ENCODE measurements at places on chromosomes 6 and 20.

DNA sequence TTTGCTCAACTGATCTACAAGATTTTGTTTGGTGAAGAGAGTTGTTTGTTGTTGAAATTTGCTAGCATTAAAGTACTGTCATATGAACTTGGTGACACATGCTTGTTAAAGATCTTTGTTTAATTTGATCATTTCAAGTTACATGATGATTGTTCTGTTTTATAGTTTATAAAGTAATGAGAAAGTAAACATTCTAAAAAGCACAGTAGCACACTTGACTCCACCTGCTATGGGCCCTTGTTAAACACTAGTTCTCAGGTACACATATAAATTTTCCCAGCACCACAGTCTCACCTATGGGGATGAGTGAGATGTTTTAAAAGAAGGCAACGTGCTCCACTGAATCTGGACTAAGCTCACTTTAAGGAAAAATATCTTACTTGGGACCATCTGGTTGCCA lies 14.1 kb downstream of the MCHR2 start:
- no peak for DNase-seq

GRCh38 chr6:119449331-119450156 lies 100.0 kb upstream of the MAN1A1 start:
- no peak for DNase-seq

- DNase-seq, result no peak
These were observed 472.3 kb upstream of the CITED2 start for GRCh38 chr6:139846538-139847456.

DNA sequence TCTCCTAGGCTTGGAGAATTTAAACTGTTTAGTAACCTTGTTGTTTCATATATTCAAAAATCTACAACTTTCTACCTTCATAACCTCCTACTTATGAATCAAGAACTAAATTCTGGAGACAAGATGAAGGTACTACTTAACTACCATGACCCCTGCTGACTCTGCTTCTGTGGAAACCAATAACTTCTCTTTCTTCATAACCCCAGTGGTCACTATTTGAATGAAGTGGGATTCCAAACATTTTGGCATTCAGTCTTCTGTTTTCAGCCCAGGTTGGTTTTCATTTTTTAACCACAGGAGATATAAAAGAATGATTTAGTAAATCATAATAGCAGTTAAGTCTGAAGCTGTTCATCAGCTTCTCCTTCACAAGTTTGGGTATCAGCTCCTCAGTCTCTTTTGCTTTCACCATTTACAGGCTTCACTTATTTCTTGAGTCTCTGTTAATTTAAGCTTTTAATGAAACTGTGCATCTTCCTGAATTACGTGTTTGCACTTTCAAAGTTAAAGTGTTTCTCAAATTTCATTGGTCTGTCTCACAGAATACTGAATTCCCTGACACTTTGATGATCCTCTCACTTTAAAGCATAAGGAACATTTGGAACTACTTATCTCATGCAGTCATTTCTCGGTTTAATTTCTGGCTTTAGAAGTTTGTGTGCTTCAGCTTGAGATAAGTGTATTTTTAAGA lies 9.5 kb downstream of the SENP6 start:
- DNase-seq, result no peak

- no peak for DNase-seq
These were observed 54.0 kb upstream of the BTN3A2 start for GRCh38 chr6:26311012-26311384.

DNA sequence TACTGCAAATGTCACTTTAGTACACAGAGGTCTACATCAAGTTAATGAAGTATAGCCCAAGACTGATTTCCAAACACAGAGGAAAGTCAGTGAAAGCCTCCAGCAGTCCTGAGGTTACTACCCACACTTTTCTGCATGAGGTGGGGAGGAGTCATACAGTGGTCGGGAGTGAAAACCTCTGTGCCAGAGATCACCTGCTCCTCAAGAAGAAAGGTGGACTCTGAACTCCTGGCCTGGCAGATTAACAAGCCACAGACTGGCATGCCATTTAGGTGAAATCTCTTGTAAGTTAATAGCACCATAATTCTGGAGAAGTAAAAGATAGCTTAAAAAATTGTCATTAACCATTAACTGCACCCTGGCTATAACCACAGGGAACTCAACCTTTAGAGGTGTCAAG lies 125.0 kb upstream of the LAMP5 start:
- DNase-seq, result no peak

DNA sequence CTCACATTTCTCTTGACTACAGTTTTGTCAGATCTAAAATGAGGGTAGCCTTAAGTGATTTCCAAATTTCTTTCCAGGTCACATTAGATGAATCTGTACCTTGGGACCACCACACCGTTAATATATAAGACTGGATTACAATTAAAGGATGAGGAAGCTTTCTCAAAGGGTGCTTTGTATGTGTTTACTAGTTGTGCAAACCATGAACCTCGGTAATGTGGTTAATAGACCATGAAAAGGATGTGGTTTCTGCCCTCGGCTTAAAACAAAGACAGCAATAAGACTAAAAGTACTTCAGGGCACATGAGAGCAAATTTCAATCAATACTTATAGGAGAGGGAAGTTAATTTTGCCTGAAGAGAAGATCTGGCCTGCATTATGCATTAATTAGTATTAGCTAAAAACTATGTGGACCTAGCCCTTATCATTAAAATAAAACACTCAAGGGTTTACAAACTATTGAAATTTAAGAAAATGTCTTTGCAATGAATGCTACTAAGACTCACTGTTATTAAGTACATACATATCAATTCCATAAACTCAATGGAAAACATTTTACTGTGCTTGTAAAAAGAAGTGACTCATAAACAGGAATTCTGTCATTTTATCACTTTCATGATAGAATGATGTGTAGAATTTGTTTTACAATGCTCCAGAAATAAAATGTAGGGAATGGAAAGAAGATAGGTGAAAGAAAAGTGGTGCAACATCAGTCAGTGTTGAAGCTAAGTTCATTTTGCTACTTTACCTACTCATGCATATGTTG lies 936 bp upstream of the TMX4 start:
- no peak for DNase-seq

DNA sequence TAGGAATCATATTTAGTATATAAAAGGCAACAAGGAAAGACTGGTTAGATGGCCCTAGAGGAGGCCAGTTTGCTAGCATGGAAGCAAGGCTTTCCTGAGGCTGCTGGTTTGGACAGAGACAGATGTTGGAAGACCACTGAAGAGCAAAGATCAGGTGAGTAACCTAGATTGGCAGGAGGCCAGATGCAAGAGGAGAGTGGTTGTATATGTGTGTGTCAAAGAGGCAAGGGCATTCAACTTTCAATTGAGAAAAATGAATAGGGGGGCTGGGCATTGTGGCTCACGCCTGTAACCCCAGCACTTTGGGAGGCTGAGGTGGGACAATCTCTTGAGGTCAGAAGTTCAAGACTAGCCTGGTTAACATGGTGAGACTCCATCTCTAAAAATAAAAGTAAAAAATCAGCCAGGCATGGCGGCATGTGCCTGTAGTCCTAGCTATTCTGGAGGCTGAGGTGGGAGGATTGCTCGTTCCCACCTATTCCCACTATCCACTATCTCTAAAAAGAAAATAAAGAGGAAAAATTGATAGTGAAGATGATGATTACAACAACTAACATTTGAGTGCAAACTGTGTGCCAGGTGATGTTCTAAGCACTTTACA lies 79.8 kb downstream of the PRDM1 start:
- DNase-seq, result no peak

DNA sequence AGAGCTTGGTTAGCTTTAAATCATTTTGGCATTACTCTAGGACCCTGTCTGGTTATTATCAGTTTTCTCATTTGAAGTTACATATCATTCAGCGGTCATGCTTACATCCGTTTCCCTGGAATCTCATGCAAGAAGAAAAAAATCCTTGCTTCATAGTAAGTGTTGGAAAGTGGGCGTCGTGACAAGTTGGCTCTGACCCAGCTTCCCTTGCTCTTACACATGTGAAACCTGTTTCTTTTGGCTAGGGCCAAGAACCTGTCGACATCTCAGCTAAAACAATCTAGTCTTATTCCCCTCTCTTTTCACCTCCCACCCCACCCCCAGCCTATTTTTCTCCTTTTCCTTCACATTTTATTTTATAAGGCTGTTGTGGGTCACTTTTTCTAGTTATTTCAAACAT lies 45.5 kb downstream of the ANKS1A start:
- no peak for DNase-seq

- no peak for DNase-seq
These were observed 6.7 kb downstream of the TMEM74B start for GRCh38 chr20:1178103-1178502.

DNA sequence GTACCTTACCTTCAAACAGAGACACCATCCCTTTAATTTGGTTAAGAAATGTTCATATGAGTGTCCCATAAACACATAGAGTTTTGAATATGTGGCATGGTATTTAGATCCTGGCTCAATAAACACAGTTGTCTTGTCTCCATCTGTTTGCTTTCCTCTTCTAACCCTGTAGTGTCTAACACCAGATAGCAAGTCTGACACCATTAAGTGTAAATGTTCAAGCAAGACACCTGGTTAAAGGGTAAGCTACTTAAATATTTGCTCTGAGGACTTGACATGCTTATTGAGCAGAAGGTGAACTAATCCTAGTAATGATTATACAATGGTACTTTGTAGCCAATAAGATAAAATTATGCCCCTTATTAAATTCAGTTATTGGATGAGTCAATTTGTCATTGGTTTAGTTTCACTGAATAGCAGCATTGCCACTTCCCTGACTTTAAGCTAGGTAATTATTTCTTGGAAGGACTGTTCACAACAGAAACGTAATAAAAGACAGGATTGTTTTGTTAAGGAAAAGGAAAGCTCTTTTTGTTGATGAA lies 26.9 kb upstream of the GOPC start:
- no peak for DNase-seq

Data from stimulated activated CD8-positive, alpha-beta memory T cell treated with anti-CD3 and anti-CD28 coated beads, Interleukin-12 subunit alpha, Interleukin-12 subunit beta, amount 100 ng/mL, for 1 hour (primary cell).